Amniotic stem cell (primary cell): ENCODE measurements at places on chromosomes 13 and 19.

DNA sequence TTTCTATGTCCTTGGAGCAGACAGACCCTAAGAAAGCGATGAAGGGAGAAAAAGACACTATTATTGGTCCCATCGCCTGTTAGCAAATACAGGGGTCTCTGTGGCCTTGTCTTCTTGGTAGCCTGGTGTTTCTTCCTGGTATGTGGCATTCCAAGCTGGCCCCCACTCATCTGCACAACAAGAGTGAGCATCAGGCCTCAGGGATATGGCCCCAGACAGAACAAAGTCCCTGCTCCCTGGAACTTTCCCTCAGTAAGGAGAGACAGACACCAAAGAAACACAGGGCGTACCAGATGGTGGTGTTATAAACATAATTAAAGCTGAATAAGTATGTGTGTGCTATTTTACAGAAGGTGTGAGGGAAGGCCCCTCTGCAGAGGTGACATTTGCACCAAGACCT, 48.2 kb upstream of the KPNA3 start:
- DNase-seq: no peak

DNA sequence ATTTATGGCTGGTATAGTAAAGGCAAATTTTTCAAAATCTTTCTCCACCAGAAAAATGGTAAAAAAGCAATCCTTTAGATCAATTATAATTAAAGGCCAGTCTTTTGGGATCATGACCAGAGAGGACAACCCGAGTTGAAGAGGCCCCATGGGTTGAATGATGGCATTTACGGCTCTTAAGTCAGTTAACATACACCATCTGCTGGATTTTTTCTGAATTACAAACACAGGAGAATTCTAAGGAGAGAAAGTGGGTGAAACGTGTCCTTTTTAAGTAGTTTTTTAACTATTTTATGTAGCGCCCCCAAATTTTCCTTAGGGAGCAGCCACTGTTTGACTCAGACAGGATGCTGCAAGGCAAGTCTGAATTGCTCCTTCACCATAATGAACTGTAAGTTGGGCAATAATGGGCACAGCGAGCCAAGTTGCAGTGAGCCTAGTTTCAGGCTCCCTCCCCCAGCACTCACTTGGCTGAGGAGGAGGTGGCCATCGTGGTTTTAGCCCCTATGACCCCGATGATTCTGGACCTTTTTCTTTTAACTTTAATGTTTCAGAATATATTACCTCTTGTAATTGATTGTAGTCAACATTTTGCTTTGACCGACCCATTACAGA, 13.6 kb upstream of the ZNF611 start:
- DNase-seq: no peak

DNA sequence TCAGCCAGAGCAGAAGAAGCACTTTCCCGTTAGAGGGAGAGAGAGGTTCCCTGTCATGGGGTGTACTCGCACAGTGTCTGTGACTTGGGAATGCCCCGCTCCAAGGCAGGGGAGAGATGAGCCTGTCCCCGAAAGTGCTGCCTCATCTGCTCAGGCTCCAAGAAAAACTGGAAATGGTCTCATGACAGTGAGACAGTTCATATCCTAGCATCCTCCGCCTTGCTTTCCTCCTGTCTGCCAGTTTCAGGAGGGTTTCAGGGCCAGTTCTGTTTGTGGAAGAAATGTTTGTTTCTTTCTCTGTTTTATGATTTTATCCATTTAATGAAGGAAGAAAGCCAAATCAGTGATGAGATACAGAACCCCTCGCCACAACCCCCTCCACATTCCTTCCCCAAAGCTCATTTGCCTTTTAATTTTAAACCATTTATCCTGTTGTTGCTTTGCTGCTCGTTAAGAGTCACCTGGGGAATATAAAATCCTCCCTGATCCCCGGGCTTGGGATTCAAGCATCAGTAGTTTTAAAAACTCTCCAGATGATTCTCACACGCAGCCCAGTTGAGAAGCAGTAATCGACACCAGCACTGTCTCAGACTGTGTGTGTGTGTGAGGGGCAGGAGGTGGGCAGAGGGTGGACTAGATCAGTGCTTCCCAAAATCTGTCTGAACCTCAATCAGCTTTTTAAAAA, 144.6 kb upstream of the UBL3 start:
- DNase-seq: no peak

GRCh38 chr13:75766636-75767035, 130.5 kb downstream of the LMO7 start:
- DNase-seq: no peak

DNA sequence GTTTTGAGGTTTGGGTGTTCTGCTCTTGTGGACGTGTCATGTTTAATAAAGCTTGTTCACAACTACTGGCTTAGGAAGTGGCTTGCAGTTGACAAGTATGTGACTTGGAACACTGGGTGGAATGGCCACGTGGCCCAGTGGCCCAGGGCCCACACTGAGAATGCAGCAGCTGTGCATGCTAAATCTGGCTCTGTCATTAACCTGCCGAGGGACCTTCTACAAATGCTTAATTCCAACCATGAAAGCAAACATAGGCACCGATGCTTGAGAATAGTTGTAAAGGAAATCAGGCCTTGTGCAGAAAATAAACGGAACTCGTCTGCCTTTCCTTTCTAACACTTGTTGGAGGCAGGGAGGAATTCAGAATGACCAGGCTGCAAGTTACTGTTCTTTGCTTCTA, 11.6 kb upstream of the CLDN10 start:
- no peak for DNase-seq

GRCh38 chr19:48518207-48518606, 6.6 kb upstream of the LMTK3 start:
- no peak for DNase-seq

GRCh38 chr19:29389495-29389894, 136.3 kb upstream of the VSTM2B start:
- no peak for DNase-seq

GRCh38 chr19:29620931-29621351, 14.9 kb downstream of the POP4 start:
- no peak for DNase-seq

DNA sequence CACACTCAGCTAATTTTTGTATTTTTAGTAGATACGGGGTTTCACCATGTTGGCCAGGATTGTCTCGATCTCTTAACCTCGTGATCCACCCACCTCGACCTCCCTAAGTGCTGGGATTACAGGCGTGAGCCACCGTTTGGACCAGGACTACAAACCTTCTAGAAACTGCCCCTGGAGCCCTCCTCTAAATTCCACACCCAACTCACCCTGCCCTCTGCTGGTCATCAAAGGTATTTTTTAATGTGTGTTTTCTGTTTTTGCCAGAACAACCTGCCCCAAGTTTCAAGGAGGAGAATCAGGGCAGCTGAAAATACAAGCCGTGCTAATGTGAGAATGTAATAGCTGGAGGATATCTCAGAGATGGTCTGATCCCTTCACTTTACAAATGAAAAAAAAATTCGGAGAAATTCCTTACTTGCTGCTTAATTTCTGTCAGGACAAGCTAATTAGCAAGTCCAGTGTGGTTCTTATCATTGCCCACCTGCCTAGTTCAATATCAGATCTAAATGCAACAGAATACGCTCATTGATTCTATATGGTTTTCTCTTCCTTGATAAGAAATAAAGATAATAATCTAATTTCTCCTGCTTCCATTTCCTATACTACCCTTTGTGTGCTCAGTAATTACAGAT, 4.1 kb downstream of the ATP8A2 start:
- DNase-seq: no peak

- no peak for DNase-seq
These were observed 84.5 kb downstream of the MBNL2 start for GRCh38 chr13:97306645-97307044.

DNA sequence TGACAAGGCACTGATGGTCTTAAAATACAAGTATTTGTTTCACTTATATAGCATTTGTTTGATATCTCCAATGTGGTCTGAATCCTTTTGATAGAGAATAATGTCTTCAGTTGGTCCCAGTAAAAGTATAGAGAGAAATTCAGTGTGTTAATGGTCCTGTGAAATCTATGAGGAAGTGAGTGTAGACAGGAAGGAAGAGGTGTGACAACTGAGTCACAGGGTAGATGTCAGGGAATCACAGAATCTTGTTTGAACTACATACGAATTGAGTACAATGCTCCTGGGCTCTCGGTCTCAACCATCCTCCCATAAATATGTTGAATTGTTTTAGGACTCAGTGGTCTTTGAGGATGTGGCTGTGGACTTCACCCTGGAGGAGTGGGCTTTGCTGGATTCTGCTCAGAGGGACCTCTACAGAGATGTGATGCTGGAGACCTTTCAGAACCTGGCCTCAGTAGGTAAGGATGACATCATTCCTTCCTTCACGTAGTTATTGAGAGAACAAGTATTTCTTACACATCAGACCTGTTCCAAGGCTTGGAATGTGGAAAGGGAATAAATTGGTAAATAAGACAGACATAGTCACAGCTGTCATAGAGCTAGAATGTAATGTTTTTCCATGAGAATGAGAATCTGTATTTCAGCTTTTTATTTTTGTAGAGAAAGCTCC, 9.1 kb downstream of the ZNF555 start:
- no peak for DNase-seq

GRCh38 chr13:111663953-111664421, 343.5 kb downstream of the TEX29 start:
- DNase-seq: no peak

- DNase-seq: peak; percentile 68
These were observed 63.4 kb upstream of the TNFRSF19 start for GRCh38 chr13:23506807-23507291.

DNA sequence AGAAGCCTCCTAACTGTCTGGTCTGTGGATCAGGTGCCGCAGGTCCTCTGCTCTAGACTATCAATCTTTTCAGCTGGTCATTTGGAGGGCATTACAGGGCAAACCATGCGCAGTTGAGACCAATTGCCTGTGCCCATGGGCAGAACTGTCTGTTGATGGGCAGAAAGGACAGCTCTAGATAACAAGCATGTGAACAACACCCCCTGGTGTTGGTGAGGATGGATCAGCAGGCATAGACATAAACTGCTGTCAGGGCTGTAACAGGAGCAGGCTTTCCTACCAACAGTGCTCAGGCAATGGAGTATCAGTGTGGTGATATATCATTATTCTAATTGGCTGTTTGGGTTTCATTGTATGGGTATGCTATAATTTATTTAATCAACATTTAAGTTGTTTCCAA, 104.7 kb upstream of the KL start:
- DNase-seq: no peak

DNA sequence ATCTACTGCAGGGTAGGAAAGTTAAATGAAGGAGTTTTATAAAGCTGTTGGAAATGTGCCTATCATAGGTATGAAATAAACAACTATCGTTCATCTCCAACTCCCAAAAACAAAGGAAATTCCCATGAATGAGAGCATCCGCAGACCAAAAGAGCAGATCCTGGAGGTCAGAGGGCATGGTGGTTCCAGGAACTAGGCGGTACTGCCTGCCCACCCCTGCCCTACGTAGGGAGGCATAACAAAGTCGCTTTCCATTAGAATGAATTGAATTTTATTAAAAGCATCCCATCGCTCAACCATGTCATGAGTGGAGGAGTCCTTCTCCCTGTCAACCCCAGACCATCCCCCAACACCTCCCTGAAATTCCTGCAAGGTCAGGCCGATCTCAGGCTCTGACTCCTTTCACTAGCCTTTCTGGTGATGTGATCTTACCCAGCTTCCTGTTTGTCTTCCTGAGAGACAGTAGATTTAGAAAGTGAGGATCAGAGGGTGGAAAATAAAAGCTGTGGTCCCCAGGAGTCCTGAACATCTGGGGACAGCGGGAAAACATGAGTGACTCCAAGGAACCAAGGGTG, at the start of gene CLEC4M:
TSS of gene CLEC4M (plus strand) at position 525 of the 575 bp plus-strand sequence. CDS start at position 549, 24 bp downstream.
- DNase-seq: no peak

GRCh38 chr13:51550151-51550550, 34.1 kb upstream of the WDFY2 start:
- no peak for DNase-seq

DNA sequence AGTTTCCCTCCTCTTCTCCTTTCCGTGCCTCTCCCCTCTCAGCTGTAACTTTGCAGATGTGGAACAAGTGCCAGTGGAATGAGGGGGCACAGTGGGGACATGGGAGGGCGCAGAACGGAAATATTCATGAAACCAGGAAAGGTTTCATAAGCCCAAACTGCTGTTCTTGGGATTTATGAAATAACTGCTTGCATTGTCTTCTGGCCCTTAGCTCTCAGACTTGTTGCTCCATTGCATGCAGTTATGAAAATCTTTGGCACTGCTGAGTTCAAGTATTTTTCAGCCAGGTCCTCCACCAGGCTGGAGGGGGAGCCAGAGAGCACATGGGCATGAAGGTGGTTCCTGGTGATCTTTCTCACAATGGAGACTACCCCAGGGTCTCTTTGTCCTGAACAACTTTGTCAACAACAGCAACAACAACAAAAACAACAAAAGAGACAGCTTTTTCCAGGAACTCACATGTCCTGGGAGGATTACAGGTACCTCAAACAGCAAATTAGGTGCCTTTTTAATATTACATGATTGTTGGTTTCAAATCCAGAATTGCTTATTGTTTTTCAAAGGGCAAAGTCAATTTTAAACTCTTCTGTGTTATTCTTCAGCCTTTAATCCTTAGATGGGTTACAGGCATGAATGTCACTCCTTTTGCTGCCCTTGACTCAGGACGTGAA, 1.5 kb downstream of the RGCC start:
- DNase-seq: no peak

DNA sequence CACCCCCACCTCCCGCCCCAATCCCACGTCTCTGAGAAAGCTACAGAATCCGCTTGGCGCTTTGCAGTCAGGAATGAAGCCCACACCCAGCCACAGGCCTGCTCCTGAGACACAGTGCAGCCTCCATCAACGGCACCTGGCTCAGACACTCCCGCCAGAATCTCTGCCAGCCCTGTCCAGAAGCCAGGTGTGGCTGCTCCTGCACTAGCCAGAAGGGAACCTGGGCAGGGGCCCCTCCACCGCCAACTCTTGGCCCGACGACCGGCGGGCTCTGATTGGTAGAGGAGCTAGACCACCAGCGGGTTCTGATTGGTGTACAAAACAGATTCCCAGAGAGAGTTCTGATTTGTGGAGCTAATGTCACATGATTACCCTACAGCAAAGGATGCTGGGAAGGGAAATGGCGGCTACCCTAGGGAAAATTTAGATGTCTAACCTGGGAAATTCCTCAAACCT, 2.9 kb upstream of the PPP6R1 start:
- no peak for DNase-seq

GRCh38 chr13:81058916-81059290, 718.0 kb upstream of the SPRY2 start:
- DNase-seq: no peak

GRCh38 chr13:113109151-113110047, 3.8 kb downstream of the F7 start:
- DNase-seq: no peak

- DNase-seq: no peak
These were observed 105.0 kb downstream of the MBNL2 start for GRCh38 chr13:97327086-97327485.

- no peak for DNase-seq
These were observed 258.9 kb upstream of the PCDH9 start for GRCh38 chr13:67489016-67489415.

DNA sequence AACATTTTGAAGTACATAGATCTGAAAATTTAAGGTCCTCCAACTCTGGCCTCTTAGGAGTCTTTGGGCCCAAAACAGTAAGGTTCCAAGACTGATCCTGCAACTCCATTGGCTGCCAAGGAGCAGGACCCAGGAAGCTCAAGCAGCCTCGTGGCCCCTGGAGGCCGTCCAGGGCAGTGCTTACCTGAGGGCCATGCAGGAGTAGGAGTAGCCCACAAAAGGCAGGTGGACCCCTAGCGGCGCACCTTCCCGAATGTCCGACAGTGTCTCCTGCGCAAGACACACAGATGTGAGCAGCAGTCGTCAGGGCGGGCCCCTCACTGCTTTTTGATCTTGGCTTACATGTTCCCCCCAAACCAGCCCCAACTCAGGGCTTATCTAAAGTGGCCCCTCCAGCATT, 5.7 kb upstream of the SIX5 start:
- no peak for DNase-seq
